Left forelimb (tissue), 1 donor: ENCODE measurements at places on chromosomes 11 and 22.

DNA sequence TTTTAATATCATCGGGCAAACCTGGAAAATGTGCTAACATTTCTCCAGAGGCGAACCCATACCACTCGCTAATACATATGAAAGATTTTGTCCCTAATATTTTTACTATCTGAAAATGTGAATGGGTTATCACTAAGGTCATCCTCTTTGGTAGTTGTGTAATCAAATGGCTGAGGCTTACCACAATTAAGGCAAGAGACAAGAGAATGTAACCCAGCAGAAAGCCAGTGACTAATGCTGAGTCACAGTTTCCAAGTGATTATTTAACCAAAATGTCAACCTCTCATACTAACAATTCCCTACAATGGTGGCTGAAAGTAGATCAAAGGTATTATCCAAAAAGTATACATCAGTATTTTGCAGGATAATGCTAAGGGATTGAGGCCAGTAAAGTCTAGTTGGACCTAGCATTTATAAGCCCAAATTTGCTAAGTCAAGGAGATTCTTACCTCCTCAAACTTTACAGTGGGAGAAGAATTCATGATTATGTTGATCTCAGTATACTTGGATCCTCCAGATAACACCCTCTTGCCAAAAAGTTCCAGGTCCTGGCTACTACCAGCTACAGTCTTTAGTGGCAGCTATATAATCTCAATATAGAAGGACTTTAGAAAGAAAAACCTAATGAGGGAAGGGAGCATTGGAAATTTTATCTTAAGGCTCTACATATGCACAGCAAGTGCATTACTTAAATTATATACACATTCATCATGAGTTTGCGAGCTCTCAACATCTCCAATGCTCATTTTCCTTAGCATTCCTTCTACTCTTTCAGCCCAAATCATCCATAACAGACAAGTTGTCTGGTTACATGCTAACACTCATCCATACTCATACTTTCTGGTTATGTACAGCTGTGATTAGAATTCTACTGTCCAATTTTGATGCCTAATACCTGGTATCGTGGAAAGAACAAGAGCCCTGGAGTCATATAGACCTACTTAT, 25.4 kb downstream of the SIK3 start:
- no peak for DNase-seq

DNA sequence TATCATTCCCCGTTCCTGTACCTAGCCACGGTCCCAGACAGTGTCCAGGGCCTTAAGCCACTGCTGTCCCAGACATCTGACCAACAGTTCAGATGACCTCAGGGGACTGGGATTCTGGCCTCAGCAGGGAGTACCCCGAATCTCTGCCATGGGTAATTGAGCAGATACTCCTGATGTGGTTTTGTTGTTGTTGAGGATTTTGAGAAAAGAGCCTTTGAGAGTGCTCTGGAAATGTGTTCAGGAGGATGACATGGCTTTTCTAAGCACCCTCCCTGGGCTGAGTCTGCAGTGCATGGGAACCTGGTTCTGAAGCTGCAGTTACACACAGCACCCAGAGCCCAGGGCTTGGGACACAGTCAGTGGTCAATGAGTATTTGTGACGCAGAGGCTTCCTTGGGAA, 30.4 kb downstream of the ADAMTS15 start:
- DNase-seq = no peak

- no peak for DNase-seq
These were observed 45.6 kb downstream of the OR4D9 start for GRCh38 chr11:59556917-59557348.

GRCh38 chr11:12133547-12134235, 23.3 kb downstream of the MICAL2 start:
- no peak for DNase-seq

GRCh38 chr11:59845399-59845798, at the start of gene CBLIF:
CBLIF (minus strand) TSS chr11:59845499; CDS start chr11:59845453, 46 bp downstream.
- DNase-seq = no peak

GRCh38 chr11:20310596-20311394, 52.7 kb upstream of the HTATIP2 start:
- DNase-seq = no peak

DNA sequence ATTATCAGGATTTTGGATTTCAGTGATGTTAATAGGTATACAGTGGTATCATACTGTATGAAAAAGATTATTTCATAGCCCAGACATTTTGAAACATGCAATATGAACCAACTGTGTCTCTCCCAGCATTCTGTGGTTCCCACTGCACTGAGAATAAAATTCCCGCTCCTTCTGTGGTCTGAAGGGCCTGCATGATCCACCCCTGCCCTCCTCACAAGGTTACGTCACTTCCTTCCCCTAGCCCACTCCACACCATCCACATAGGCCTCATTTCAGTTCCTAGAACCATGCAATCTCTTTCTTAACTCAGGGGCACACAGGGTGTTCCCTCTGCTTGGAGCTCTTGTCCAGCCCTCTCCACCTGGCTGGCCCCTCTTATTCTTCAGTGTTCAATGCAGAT, 103.1 kb downstream of the TSPAN18 start:
- no peak for DNase-seq

DNA sequence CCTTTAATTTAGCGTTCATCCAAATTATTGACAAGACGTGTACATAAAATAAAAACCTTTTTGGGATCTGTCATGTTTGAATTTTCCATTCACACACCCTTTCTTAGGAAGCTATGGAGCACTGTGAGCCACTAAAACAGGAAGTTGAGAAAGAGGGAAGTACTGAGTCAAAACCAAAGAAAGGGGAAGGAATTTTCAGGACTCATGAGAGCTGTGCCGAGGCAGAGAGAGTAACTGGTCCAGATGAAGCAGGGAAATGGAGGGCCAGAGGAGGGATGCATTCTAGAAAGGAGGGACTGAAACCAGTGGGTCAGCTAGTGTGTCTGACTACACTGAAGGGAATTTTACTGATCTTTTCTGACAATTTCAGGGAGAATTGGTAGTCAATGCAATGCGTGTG, 24.9 kb downstream of the APLP2 start:
- DNase-seq = no peak

GRCh38 chr11:127677660-127678425, 677.3 kb upstream of the KIRREL3 start:
- DNase-seq = no peak

DNA sequence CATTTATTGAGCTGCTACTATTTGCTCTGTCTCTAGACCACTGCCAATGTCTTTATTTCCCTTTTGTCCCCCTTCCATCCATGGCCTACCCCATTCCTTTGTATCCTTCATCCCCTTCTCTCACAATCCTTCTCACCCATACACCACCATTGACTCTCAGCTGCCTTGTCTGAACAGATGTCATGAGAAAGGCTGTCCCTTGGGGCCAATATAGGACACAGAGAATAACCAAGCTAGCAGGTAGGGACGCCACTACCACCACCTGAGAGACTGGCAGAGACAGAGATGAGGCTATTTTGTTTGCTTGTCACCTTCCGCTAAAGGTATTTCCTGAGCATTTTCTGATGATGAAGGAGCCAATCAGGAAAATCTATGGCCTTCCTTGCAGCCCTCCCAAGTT, 138.9 kb downstream of the CD44 start:
- no peak for DNase-seq

DNA sequence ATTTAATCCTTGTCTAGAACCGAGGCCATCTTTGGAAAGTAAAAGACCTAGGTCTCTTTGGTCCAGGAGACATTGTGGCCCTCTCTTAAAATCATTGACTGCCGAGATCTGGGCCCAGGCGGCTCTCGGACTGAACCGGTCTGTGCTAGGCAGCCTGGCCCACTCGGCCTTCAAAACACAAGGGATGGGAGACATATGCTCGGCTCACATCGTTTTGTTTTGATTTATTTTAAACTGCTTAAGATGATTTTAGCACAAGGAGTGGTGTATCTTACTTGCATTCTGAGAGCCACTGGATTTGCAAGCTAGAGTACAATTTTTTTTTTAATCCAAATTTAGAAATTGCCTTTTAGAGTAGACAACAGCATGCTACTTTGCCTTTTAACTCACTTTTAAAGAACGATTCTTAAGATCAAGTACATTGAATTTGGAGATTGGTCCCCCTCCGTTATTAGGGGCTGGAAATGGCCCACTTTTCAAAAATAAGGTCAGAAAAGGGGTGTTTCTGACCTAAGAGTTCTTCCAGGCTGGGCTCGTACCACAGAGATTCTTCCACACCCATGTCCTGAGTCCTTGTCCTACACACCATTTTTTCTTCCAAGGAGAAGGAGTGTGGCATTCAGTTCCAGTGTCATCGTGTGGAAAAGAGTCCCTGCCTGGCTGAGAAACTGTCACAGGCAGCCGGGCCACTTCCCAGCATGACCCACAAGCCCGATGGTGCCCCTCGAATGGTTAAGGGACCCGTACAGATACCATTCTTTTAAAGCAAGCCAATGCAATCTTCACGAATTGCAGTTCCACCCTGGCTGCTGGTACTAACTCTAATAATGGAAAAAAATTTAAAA, 80.5 kb upstream of the WNT7B start:
- DNase-seq = peak; percentile 33
